ENCODE measurements at places on chromosomes 1 and 21.
A peak's percentile ranks its signal among the peaks of the same experiment; 100 is the strongest.

GRCh38 chr1:233972951-233973635, 68.6 kb downstream of the SLC35F3 start:
- DNase-seq: no peak

GRCh38 chr1:47915677-47916353, 81.4 kb downstream of the TRABD2B start:
- no peak for DNase-seq

DNA sequence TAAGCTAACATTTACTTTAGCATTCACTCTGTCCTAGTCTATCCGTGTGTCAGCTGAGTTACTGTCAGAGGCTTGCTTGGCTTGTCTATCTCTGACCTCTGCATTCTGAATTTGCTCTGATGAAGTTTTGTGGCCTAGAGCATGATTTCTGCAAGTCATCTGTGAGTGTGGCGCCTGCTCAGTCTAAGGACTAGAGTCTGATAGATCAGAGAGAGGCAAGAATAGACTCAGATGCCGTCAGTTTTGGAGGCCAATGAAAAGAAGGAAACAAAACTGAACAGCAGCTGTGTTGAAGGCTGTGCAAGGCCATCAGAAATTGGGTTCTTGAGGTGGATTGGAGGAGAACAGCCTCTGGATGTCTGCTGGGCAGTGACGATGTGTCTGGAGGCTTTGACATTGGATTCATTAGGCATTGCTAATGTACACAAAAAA, 573.1 kb downstream of the USP25 start:
- DNase-seq: peak; percentile 40

DNA sequence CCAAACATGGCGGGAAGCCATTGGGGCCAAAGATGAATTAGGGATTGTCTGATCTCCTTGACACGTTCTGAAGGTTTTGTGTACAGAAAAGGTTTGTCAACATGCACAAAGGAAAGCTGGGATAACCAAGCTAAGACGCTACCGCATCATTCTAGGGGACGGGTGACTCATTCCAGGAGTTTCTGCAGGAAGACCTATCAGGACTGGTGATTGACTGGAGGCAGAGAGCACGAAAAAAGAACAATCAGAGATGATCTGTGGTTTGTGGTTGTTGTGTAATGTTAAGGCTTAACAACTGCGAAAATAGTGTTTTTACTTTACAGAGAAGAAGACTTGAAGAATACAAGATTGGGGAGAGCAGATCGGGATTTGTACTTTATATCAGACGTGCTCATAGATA, 22.2 kb upstream of the ERG start:
- DNase-seq: no peak

- no peak for DNase-seq
Observed at GRCh38 chr21:26032263-26032662, 138.3 kb downstream of the APP start.

GRCh38 chr1:84152649-84153056, 8.6 kb downstream of the PRKACB start:
- DNase-seq: peak; percentile 28

DNA sequence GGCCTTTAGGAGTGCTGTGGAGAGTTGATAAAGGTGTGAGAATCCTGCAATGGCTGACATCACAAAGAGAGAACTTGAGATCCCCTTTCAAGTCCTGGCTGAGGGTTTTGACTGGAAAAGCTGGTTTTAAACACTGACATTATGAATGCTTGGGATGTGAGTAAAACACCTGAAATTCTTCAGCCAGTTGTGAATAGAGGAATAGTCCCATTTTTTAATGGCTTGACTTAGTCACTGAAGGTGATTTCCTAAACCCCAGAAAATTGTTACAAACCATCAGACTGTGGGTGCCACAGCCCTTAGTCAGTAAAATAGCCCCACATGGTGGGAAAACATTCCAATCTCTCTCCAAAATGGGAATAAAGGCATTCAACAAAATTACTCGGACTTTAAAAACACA, 107.7 kb upstream of the LMO4 start:
- DNase-seq: no peak

DNA sequence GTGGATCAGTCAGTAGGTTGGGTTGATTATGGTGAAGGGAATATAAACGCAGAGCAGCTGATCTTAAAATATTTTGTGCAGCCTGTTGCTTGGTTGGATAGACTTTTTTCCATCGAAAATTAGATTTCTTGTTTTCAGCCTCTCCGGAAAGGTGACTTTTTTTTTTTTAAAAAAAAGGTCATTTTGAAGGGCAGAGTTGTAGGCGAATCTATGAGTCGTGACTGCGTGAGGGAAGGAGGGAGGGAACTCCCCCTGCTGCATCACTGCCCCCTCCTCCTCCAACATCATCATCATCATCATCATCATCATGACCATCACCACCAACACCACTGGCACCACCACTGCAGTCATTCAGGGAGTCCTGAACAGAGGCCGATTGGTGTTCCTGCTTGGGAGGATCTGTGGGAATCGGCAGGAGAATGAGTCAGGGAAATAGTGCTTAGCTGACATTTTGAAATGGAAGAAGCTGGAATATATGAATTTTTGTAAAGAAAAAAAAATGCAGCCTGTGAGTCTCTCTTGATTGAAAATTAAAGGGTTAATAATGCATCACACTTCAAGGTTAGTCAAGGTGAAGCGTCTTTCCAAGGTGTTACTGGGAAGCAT, 1.2 kb downstream of the ATP1B1 start:
- DNase-seq: peak; percentile 63

DNA sequence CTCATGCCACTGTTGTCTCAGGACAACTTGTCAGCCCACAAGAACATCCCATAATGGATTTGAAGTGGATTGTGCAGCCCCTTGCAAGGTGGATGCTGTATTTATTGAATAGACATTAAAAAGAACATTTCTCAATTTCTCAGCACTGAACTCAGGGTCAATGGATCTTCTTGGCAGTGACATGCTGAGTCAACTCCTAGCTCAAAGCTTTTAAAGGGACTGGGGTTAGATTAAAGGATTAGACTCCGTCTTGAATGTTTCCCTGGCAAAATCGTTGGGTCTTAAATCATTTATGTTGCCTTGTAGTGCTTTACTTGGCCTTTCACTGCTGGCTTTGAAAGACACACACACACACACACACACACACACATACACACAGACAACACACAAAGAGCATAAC, 221.6 kb upstream of the PBX1 start:
- DNase-seq: peak; percentile 16

GRCh38 chr1:181413836-181414235, 69.5 kb upstream of the CACNA1E start:
- no peak for DNase-seq

Data from amniotic epithelial cell (primary cell).